Muscle of arm (tissue), 14 donors: ENCODE measurements at places on chromosomes 2 and 18.

DNA sequence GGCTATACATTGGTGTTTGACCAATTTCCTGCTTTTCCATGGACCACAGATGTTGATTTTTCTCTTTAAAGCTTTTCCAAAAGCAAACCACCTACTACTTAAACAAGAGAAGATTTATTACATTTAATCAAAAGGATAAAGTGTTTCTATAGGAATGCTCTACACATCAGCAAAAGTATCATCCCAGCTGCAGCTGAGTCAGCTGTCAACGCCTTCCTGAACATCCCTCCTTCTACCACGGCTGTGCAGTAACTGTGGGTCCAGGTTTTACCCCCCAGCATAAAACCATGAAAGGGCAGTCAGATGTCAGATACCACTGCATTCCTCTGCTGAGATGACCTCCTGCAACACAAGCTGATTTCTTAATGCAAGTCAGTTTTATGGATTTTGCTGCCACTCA is 524.5 kb upstream of the MEX3C start:
- DNase-seq, result no peak

DNA sequence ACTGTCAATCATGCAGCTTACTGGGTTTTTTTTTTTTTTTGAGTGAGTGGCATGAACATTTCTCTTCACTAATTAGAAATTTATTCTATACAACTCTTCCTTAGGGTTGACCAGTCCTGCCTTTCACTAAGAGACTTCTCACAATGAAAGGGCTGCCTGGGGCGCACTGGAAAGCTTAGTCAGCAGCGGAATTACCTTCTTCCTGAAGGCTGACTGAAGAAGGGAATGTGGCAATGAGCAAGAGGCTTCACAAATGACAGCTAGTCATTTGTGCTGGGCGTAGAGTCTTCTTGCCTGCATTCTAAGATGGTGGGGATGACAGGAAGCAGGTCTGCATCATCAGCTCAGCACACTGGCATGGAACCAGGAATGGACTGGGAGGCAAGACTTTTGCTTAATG is 15.6 kb upstream of the SCN3A start:
- no peak for DNase-seq

GRCh38 chr18:159037-159652 is 788 bp downstream of the USP14 start:
- peak; percentile 4 for DNase-seq

GRCh38 chr2:31382452-31383120 is 32.0 kb downstream of the XDH start:
- no peak for DNase-seq

- no peak for DNase-seq
Observed at GRCh38 chr2:118851650-118852049, 4.2 kb upstream of the EN1 start.

GRCh38 chr2:240949791-240950705 is 43.9 kb downstream of the CROCC2 start:
- DNase-seq, result no peak

GRCh38 chr2:165766326-165766927 is 27.6 kb downstream of the GALNT3 start:
- no peak for DNase-seq

GRCh38 chr2:156476850-156477206 is 40.6 kb downstream of the GPD2 start:
- no peak for DNase-seq
